ENCODE measurements at places on chromosomes 6 and 20.

- DNase-seq: no peak
These were observed 78.3 kb downstream of the KIF6 start for GRCh38 chr6:39646751-39647420.

DNA sequence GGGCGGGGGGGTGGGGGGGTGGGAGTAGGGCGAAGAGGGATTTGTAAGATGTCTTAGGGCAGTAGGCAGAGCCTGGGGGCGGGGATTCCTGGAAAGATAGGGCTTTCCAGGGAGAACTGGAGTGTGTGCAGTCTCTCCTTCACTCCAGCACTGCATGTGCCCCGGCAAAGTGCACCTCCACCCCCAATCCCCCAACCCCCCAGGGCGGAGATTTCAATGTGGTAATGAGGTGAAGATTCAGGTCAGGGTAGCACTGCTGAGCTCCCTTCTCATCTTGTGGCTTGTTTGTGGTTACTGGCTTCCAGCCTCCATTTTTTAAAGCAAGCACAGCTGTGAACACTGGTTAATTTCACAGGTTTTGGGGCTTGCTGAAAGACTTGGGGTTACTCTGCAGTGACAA is 5.9 kb downstream of the TMEM239 start:
- DNase-seq: no peak

DNA sequence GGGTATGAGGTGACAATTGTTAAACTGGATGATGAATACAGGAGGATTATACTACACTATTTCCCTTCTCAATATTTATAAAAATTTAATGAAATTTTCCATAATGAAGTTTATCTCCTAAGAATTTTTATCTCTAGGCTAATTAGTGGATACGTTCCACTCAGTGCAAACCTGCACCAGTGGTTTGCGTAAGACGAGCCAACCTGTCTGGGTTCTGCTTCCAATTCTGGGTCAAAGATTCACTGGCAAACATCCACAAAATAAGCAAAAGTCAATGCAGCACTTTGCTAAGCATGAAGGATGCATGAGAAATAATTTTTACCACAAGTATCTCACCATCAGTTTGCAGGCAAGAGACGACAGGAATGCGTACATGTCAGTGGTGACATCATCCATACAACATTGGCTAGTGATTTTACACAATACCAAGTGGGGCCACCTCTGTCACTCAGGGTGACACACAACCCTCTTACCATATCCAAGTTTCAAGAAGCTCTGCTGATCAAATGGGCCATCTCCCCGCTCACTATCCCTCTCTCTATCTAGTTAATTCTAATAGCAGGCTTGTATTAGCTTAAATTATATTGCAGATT is 51.7 kb downstream of the FAM50B start:
- DNase-seq: no peak

DNA sequence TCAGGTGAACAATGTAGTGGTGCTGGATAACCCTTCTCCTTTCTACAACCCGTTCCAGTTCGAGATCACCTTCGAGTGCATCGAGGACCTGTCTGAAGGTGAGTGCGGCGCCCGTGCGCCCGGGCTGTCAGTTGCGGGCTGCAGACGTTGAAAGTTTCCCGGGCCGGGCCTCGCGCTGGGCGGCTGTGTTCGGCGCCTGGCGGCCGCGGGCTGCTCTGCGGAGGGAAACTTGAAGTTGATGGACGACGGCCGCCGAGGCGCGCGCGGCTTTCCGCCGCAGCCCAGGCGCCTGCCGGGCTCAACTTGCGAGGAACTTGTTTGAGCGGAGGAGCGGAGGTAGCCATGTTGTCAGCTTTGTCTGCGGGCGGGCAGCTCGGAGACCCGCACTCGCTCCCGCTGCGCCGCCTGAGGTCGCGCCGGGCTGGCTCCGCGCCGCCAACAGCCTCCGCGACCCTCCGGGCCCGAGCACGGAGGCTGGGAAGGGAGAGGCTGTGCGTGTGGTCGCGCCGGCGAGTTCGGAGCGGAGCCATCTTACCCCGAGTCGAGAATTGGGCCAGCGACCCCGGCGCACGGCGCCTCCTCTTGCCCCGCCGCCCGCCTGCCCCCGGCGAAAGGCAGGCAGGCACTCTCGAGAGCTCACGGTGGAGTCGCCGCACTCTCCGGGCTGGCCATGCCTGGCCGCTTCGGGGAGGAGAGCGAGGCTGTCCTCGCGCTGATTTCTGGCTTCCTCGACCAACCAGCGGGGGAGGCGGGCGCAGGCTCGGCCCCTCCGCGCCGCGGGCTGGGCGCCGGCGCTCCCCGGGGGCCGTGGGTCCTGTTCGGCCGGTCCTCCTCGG is 691 bp downstream of the ASF1A start:
- peak; percentile 40 for DNase-seq

DNA sequence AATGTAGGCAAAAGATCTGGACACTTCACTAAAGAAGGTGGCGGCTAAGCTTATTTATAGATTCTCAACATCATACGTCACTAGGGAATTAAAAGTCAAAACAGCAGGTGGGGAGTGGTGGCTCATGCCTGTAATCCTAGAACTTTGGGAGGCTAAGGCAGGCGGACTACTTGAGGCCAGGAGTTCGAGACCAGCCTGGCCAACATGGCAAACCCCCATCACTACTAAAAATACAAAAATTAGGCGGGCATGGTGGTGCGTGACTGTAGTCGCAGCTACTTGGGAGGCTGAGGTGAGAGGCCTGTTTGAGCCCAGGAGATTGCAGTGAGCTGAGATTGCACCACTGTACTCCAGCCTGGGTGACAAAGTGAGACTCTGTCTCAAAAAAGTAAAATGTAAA is 74.6 kb downstream of the GPX5 start:
- no peak for DNase-seq

GRCh38 chr20:19211661-19212468 is 577 bp upstream of the SLC24A3 start:
- peak; percentile 66 for DNase-seq

GRCh38 chr6:31972709-31973350 is 892 bp upstream of the DXO start:
- DNase-seq: no peak

GRCh38 chr6:107491138-107491609 is 1.3 kb downstream of the SOBP start:
- DNase-seq: peak; percentile 15

- no peak for DNase-seq
These were observed 109.9 kb downstream of the NOL4L start for GRCh38 chr20:32474967-32475811.

DNA sequence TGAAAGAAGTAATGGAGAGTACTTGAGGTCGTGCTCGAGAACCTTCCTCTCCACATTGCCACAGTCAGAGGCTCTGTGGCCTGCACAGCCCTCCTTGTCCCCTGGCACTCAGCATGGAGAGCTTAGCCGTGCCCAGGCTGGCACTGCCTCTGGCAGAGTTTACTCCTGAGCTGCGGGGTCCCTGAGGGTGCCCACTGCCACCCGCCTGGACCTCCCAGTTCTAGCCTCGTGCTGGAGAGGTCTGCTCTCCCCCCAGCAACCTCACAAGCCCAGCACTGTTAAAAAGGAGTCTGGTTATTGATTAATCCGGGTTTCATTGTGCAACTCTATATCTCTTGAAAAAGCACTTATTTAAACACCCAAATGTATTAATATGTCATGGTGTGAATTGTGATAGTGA is 226.8 kb downstream of the TMEM242 start:
- no peak for DNase-seq

DNA sequence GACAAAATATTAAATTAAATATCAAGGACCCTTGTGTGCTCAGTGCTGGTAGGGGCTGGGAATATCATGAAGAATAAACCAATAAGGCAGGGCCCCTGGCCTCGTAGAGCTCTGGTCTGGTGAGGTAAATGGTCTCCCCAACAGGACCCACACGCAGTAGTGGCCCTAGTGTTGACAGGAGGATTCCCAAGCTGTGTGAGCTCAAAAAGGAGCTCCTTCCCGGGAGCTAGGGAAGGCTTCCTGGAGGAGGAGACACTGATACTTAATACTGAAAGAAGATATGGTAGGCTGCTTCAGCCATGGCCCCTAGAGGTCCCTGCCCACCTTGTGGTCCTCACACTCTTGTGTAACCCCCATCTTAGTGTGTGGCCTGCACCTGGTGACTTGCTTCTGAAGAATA is 209.1 kb downstream of the NFATC2 start:
- no peak for DNase-seq

DNA sequence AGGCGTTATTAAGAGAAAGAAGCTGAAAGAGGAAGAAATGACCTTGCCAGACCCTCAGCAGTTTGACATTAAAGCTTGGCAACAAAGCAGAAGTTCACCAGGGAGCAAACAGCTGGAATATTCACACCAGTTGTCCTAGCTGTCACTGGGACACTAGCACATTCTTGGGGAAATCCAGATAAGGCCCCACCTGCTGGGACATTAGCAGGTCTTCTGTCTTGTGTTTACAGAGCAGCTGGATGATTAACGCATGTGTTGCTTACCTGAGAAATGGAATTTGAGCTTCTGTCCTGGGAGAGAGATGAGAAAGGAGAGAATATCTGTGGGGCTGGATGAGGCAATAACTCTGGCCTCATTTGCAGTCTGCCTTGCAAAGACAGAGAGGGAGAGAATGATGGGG is 137.6 kb upstream of the RIN2 start:
- DNase-seq: no peak

Data from NCI-H1092 (cell line).